ENCODE measurements at places on chromosomes 12 and 14.

- no peak for DNase-seq
Observed at GRCh38 chr12:125871811-125872594, 806.8 kb downstream of the AACS start.

DNA sequence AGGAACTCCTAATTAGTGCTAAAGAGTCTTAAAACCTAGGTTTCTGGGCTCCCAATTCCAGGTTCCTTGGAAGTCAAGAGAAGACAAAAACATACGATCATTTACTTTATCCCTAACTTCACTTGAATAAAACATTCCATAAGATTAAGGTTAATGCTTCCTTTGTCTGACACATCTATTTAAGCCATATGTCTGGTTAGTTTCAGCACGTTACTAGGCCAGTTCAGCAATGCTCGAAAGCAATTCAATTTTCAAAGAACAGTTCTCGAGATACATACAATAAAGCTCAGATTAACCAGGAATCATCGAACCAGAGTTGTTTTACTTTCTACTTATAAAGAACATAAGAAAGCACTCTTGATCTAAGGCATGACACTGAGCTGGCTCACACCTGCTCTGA, 68.0 kb upstream of the POC1B start:
- DNase-seq, result no peak

DNA sequence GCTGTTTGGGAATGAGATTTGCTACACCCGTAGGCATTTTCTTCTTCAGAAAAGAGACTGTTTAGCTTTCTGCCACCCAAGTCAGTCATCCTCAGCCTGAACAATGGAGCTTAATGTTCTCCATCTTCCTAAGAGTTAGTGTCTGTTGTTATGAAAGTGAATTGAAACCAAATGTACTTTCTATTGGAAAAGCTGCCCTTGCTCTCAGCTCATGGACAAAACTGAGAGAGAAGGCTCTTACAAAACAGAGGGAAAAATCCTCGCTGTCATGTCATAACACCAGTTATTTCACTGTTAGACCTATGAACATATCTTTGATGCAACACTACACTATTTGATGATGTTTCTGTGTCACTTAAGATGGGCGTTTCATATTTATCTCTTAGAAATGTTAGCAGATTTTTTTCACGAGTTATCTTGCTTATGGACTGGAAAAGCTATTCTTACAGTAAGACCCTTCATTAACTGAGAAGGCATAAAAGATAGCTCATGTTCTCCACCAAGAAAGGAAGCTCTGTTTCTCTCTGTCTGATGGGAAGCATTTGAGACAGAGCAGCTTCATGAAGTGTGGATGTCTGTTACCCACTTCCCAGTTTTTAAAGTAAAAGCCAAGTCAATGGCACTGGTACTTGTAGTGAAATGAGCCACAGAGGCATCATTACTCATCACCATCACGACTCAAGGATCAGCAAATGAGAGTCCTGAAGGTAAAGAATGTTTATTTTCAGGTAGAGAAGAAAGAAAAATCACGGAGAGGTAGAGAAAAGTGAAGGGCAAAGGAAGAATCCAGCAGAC, 483.9 kb downstream of the ZFP36L1 start:
- DNase-seq, result no peak

GRCh38 chr14:102654298-102654697, 61.8 kb downstream of the RCOR1 start:
- no peak for DNase-seq

DNA sequence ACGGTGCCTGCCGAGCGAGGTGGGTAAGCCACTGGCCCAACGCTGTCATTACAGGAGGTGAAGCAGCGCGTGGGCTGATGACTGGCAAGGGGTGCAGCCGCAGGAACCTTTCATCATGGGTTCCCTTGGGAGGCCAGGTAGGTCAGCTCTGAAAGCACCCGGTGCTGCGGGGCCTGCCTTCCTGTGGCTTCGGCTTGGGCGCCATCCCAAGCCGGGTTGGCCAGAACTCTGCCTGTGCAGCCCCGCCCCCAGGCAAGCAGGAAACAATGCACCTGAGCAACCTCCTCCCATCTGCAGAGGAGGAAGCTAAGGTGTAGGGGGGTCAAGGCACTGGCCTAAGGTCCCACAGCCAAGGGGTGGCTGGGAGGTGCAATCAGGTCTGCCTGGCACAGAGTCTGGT, 20.0 kb upstream of the HHIPL1 start:
- no peak for DNase-seq

GRCh38 chr14:52879958-52880357, 70.9 kb downstream of the FERMT2 start:
- peak; percentile 51 for DNase-seq

GRCh38 chr12:12305568-12306300, 38.9 kb upstream of the LRP6 start:
- no peak for DNase-seq

DNA sequence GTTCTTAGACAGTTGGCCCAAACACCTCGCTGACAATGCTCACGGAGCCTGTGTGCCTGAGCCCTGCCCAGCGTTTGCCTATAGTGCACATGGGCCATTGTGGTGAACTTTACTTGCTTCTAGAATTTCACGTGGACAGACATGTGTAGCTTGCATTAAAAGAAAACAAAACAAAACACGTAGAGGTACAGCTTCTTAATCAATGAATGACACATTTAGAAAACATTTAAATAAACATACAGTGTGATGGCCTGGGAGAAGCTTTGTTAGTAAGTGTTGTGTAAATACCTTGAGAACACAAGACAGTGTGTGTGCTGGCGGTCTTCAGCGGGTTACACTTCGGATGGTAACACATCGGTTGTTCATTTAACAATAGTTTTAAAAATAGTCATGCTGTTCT, 38.1 kb downstream of the SMOC1 start:
- DNase-seq, result no peak

Data from fibroblast of skin of scalp (primary cell).